ENCODE measurements at places on chromosomes 5 and 9.
A peak's percentile ranks its signal among the peaks of the same experiment; 100 is the strongest.

- no peak for DNase-seq
Observed at GRCh38 chr5:11319836-11320580, 559.0 kb upstream of the DAP start.

- DNase-seq, result no peak
Observed at GRCh38 chr9:4734150-4734549, 6.9 kb downstream of the AK3 start.

- DNase-seq, result no peak
Observed at GRCh38 chr9:71218774-71219173, 97.4 kb upstream of the TRPM3 start.

- DNase-seq, result no peak
Observed at GRCh38 chr5:1006656-1007071, 1.9 kb upstream of the NKD2 start.

GRCh38 chr9:89604729-89605464 lies at the start of gene GADD45G:
Gene GADD45G (plus strand): TSS chr9:89605012. CDS start chr9:89605122, 110 bp downstream.
- peak; percentile 97 for DNase-seq

DNA sequence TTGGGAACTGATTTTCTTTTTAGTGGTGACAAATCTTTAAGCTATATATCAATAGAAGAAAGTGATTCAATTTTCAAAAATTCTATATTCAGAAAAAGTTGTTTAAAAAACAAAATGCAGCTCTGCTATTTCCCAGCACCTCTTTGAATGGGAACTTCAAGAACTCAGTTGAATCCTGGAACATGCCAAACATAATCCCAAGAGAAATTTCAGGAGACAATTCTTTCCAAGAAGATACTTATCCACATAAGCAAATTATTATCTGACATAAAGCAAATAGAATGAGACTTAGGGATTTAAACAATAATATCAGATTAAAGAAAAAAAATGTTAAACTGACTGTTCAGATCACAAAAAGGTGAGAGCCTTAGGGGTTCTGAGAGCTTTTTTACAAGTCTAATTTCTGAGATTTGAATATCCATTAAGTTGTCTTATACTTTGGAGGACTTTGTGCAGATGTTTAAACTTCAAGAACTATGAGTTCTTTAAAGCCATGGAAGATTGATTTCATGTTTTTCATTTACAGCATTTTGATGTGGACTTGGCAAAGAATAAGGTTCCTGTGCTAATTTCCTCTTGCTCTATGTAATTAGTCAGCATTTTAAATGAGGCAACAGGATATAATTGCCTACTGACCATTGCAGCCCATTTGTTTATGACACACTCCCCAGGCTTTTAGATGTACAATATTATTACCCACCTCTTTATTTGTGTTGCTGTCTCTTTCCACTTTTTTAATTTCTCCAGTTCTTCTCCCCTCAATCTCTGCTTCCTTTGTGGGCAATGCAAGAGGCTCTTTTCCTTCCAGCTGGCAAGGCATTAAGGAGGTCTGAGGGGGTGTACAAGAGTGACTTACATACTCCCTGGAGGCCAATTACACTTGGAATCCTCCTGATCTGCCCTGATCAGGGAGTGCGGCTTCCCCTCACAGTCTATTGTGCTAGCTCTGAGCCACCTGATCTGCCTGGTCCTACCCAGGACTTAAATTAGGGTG lies 419.1 kb downstream of the NR2F1-AS1 start:
- no peak for DNase-seq

DNA sequence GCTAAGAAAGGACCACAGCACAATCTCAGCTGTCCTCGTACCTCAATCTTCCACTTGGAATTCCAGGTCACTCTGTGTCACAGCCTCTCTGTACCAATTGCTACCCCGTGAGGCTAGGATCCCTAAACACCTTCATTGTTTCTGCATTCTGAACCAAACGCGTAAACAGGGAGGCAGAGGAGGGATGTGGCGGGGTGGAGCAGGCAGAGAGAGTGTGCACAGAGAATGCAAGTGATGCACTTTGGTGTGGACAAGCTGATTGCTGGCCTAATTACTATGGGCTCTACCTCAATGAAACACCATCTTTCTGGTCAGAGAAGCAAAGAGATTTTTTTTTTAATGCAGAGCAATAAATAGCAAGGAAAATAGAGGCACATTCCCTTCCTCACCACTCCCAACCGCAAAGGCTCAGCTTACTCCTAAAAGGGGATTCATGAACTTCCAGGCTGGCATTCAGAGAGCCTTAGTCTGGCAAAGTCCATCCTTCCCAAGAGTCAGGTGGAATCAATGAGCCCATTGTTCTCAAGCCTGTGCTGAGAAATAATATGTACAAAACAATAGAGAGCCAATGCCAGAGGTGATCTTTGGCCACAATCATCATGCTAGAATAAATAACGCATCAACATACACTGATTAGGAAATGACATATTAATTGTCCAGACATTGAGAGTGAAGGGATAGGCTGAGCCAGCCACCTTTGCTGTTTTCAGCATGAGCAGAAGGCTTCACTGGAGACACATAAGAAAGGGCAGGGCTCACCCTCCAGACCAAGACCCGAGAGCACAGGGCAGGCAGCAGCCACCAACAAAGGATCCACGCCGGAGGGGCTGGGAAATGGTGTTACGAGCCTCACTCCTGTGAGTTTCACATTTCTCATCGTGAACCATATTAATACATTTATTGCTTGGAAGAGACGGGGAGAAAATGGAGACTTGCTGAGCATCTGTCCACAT lies 278.8 kb downstream of the ENC1 start:
- DNase-seq, result no peak

- peak; percentile 76 for DNase-seq
Observed at GRCh38 chr9:34375901-34376595, 650 bp downstream of the MYORG start.
